ENCODE measurements at places on chromosomes 6 and 20.

DNA sequence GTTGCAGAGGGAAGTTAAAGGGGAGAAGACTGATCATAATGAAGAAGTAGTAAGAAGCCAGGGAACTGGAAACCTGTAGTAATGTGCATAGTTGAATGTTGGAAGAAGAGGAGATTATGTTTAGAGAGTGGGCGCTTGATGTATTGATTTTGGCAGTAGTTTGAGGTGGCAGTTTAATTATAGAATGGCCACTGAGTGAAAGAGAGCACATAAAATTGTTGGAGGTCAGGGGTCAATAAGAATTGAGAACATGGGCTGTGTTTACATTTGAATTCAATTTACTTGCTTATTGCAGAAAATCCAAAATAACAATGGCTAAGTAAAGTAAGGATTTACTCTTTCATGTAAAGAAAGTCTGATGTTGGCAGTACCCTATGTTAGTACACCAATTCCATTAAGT is 15.7 kb downstream of the VTA1 start:
- DNase-seq, result no peak

- DNase-seq, result no peak
Observed at GRCh38 chr6:121868206-121868605, 432.8 kb downstream of the GJA1 start.

DNA sequence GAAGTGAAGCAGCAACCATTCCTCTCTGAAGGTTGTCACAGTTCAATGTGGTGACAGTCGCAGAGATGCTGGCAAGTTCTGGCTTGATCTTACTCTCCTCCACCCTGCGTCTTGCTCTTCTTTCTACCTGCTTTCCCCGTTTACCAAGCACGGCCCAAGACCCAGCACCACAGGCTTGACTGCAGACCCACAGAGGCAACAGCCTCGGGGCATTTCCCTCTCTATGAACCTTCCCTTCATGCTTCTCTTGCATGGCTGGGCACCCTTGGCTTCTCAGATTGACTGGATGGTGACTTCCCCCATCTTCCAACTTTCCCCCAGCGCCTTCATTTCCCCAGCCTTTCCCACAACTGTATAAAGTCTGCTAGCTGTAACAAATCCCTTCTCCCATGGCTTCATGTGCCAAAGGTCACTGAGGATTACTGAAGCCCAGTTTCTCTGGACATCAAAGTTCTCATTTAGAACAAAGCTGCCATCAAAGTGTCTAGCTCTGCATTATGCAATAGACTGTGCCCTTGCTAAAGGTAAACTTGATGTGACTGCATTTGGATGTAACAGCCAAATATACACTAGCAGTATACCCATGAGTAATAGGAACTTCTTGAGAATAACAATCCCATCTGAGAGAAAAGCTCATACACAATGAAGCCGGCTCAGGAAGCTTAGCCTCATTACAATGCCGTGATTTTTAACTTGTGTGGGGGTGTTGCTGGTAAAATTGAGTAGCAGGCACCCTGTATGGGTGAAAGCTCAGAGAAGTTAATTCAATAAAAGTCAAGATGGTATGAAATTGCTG is 723.1 kb upstream of the FLRT3 start:
- DNase-seq, result no peak

DNA sequence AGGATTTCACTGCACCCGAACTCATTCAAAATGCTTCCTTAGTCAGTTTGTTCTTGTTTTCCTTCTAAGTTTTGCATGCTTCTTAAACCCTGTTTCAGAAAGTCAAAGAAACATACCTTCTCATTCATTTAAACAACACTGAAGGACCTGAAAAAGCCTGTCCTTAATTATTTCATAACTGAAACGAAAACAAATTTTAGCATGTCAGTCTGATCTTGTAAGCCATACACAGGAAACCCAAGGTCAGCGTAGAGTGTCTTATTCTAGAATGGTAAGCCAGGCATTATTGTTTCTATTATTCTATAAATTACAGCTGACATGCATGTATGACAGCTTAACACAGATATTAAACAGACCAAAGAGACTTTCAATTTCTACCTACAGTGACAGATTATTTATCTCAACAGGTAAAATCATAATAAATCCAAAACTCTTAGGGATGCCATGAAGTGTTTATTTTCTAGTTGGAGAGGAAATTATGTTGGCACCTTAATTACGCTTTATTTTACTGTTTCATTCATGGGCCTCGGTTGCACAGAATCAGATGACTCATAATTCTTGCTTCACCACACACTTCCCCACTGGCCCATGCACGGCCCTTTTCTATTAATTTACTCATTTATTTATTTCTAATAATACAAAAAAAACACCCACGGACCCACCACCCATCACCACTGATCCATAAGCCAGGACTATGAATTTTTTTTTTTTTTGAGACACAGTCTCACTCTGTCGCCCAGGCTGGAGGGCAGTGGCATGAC is 39.3 kb upstream of the DUSP22 start:
- DNase-seq, result no peak

GRCh38 chr6:16868968-16869367 is 107.7 kb upstream of the ATXN1 start:
- DNase-seq, result no peak
